ENCODE measurements at places on chromosomes 6 and 20.

GRCh38 chr6:42259286-42259685, 41.6 kb upstream of the MRPS10 start:
- DNase-seq, result no peak

DNA sequence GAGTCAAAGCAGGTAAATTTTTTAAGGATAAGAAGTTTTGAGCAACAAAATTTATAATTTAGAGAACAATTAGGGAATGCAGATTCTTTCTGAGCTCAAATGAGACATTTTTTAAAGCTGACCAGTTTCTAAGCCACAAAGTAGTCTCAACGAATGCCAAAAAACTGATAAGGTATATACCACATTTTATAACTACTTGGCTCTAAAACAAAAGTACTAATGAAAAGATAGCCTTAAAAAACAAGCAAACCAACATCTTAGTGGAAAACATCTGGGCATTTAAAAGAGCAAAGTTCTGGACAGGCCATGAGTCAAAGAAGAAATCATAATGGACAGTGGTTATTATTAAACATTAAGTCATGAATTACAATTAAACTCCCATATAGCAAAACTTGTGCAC, 23.2 kb upstream of the RNF146 start:
- DNase-seq, result no peak

- DNase-seq, result no peak
Measured at GRCh38 chr6:82878812-82879211, 186.8 kb downstream of the UBE3D start.

DNA sequence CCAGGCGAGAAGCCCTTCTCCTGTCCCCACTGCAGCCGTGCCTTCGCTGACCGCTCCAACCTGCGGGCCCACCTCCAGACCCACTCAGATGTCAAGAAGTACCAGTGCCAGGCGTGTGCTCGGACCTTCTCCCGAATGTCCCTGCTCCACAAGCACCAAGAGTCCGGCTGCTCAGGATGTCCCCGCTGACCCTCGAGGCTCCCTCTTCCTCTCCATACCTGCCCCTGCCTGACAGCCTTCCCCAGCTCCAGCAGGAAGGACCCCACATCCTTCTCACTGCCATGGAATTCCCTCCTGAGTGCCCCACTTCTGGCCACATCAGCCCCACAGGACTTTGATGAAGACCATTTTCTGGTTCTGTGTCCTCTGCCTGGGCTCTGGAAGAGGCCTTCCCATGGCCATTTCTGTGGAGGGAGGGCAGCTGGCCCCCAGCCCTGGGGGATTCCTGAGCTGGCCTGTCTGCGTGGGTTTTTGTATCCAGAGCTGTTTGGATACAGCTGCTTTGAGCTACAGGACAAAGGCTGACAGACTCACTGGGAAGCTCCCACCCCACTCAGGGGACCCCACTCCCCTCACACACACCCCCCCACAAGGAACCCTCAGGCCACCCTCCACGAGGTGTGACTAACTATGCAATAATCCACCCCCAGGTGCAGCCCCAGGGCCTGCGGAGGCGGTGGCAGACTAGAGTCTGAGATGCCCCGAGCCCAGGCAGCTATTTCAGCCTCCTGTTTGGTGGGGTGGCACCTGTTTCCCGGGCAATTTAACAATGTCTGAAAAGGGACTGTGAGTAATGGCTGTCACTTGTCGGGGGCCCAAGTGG, 5.3 kb downstream of the SNAI1 start:
- no peak for DNase-seq

DNA sequence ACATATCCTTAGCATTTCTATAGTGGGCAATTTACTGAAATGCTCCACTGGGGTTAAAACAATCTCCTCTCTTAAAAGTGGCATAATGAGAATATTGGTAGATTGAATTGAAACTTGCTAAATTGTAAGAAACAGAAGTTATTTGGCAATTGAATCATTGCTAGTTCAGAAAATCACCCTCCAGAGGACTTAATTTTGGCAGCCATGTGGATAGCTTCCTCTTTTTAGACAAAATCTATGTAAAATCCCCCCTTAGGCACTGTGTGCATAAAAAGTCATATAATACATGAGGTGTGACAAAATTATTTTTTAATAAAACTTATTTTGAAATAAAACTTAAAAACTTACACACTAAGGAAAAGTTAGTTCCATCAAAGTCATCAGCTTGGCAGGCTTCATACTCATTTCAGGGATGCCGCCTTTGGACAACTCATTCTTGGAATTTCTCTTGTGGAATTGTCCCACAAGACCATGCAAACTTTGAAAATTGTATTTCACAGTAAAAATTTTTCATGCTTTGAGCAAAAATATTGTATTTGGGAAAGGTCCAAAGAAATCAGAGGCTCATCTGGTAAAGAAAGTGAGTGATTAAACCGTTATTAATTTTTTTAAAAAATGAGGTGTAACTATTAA, 473.0 kb downstream of the BCKDHB start:
- no peak for DNase-seq

GRCh38 chr6:169457762-169458161, 204.1 kb upstream of the THBS2 start:
- no peak for DNase-seq
